Naive thymus-derived CD8-positive, alpha-beta T cell (primary cell): ENCODE measurements at places on chromosomes 1 and 21.
A peak's percentile ranks its signal among the peaks of the same experiment; 100 is the strongest.

GRCh38 chr1:9858293-9859035, 34.7 kb upstream of the CLSTN1 start:
- DNase-seq = no peak

- no peak for DNase-seq
Measured at GRCh38 chr1:153659175-153659534, 652 bp downstream of the SNAPIN start.

GRCh38 chr1:51093581-51093980, 8.4 kb upstream of the C1orf185 start:
- no peak for DNase-seq

GRCh38 chr1:245753807-245754206, 599.0 kb downstream of the KIF26B start:
- no peak for DNase-seq

DNA sequence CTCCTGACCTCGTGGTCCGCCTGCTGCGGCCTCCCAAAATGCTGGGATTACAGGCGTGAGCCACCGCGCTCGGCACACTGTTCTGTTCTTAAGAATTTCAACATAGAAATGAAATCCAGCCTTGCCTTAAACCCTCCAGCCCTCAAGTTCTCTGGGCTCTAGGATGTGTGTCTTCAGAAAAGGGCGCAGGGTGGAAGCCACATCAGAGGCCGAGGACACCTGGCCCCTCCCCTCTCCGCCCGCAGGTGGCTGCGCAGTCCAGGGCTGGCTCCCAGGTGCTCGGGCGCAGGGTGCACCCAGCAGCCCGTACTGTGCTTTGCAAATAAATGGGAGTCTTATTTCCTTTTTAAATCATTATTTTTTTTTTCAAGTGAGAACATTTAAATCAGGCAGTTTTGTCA, 2.0 kb upstream of the C1orf174 start:
- DNase-seq = peak; percentile 52

GRCh38 chr1:39694026-39694425, 2.8 kb upstream of the HPCAL4 start:
- no peak for DNase-seq

- no peak for DNase-seq
Measured at GRCh38 chr1:36067871-36068270, 16.0 kb upstream of the TEKT2 start.

GRCh38 chr1:44348061-44348485, 7.0 kb downstream of the ERI3 start:
- DNase-seq = no peak

GRCh38 chr1:37476460-37477197, 2.2 kb downstream of the ZC3H12A start:
- DNase-seq = no peak

- DNase-seq = no peak
Measured at GRCh38 chr1:172497230-172497629, 35.7 kb upstream of the SUCO start.

DNA sequence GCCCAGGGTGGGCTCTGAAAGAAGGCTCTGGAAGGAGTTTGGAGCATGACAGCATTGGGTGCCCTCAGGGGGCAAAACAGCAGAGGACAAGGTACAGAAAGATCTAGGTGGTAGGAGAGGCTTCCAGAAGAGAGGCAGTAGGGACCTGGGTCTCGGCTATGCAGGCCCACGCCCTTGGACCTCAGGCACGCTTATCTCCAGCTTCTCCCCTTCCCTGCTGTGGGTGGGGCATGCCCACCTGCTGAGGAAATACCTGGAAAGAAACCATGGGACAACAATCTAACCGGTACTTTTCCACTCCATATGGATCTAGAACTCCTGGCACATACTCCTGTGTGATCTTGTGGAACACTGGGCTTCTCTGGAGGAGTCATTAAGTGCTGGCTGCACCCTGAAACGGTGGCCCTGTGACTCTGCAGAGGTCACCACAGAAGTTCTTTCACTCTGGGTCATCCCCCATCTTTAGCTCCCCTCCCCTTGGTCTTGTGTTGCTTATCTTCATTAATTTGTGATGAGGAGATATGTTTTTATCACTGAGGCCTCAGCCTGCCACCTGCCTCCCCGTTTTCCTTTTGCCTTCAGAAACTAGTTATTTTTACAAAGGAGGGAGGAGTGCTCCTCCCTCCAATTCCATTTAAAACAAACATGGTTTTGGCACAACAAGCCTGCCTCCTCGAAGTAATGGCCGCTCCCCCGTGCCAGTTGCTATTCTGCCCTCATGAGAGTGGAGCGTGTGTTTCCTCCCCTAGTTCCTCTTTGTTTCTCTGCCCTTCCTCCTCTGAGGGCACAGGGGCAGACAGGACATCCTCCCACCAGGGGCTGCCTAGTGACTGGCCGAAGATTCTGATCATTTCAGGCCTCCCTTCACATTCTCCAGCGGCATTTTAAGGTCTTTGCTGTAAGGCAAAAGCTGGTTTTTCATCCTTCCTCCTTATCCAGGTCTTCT, 78.0 kb upstream of the ATP5PO start:
- no peak for DNase-seq

- DNase-seq = no peak
Measured at GRCh38 chr1:24850328-24850920, 79.7 kb downstream of the RUNX3 start.

DNA sequence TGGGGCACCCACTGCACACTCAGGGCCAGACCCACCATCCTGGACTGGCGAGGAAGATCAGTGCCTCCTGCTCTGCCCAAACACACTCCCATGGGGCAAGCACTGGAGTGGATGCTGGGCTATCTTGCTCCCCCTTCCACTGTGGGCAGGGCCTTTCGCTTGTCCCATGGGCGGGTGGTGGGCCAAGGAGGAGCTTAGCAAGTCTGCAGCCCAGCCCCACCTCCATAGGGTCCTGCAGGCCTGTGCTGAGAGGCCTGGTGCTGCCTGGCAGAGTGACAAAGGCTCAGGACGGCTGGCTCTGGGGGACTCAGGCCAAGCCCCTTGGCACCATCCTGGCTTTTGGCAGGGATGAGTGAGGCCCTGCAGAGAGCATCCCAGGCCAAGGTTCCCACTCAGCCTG, 89.4 kb downstream of the PTPRU start:
- DNase-seq = no peak

GRCh38 chr1:58392083-58392482, 154.4 kb downstream of the OMA1 start:
- DNase-seq = peak; percentile 62

DNA sequence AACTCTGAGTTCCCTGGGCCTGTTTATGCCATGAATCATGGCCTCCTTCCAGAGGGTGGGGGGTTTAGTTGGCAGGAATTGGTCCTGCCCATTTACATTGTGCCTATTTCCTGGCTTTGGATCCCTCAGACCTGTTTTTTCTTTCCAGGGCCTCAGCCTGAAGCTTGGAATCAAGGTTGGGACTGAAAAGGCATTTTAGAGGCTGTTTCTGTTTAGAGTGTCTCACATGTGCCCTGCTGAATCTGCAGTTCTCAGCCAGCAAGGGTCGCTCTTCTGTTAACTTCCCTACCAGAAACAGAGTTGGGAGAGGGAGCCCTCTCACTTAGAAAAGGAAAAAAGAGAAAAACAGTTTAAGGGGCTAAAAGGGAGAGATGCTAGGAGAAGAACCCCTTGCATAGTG, 191.1 kb downstream of the PTPRC start:
- DNase-seq = no peak

DNA sequence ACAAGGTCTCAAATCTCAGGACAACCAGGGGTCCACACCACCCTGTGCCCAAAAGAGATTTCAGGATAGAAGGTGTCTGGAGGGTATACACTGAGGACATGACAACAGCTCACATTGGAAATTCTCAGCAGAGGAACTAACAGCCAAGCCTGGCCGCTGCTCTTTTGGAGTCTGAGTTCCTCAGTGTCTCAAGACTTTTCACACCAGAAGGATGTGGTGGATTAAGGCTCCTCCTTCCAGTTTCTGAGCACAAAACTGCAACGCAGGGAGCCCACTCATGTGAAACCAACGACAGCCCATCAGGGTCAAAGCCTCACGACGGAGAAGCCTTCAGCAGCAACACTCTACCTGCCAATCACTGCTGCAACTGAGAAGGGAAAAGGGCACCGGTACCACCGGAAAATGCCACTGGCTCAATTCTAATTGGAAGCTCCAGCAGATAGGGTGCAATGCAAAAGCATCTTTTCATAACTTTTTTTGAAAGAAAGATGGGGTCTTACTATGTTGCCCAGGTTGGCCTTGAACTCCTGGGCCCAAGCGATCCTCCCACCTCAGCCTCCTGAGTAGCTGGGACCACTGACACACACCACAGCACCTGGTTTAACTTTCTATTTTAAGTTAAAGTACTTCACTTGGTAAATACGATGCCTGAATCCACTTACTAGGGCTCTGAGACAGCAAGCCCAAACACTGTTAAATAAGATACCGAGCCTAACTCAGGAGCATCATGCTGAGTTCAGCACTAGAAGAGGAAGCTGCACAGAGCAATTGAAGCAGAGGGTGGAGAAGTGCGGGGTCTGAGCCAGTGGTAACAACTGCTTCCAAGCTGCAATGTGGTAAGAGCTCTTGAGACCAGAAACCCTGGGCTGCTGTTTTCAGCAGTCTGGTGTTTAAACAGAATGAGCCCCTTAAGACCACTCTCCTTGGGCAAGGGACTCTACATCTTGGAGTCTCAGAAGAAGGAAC, 7.8 kb downstream of the CAPZB start:
- peak; percentile 56 for DNase-seq
